Eye (tissue), 1 donor: ENCODE measurements at places on chromosomes 6 and 20.

DNA sequence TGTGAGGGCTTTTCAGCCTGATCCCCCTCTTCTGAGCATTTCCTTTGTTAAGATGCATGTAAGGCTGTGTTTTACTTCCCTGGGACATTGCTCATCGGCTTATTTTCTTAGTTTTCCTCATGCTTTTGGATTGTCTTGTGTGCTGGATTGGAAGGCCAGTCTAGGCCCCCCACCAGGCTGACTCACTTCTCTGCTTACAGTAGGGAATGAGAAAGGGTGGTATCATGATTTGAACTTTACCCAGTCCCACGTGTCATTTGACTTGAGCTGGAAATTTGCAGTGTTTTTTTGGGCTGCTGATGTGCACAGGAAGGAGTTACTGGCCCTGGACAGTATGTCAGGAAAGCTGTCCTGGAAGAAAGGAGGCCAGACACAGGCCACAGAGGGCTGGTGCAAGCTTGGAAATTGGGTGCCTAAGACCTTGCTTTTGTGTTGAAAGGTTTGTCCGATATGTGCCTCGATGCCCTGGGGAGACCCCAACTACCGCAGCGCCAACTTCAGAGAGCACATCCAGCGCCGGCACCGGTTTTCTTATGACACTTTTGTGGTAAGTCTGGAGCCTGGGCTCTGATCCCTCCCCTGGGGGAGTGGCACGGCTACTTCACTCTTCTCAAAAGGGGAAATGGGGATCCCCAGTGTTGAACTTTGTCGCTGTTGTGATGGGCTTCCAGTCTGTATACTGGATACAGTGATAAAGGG lies 12.8 kb downstream of the RNF114 start:
- no peak for DNase-seq

DNA sequence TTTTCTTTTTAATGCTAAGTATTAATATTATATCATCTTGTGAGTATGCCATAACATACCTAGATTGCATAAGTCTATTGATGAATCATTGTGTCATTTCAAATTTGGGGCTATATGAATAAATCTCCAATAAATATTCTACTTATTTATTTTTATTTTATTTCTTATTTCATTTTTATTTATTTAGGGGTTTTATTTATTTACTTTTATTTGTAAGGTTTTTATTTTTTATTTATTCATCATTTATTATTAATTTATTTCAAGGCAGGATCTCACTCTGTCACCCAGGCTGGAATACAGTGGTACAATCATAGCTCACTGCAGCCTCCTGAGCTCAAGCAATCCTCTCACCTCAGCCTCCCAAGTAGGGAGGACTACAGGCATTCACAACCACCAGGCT lies 36.3 kb downstream of the BMP5 start:
- DNase-seq, result no peak

- DNase-seq, result no peak
Observed at GRCh38 chr20:46036370-46036769, 7.4 kb downstream of the SLC12A5 start.

DNA sequence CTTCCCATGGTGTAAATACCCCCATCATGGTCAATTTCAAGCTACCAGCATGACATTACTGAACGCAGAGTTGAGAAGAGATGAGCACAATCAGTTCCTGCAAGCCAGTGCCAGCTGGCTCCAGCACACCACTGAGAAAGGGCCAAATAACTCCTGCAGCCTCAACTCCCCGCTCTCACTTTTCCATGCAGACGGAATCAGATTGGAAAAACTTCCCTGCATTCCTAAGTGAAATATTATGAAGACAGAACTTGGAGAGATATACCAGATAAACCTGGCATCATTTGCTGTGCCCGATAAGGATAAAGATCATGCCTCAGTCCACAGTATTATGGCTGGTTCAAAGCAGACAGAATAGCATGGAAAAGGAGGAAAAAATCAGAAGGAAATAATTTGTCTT lies 56.7 kb downstream of the FILIP1 start:
- peak; percentile 35 for DNase-seq

DNA sequence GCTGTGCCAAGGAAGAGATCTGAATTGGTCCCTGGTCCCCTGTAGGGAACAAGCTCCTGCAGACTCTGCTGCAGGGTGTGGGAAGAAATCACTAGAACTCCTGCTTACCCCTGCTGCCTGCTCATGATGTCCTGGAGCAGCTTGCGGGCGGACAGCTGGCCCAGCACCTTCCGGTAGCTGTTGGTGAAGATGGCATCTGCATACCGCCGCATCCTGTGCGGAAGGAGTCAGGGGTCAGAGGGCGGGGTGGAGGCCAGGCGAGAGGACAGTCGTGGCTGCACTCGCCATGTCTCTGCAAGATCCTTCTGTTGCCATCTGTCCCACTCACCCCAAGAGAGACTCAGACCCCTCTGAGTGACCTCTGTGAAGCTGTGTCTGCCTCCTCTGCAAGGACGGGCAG lies 5.3 kb downstream of the GHRH start:
- no peak for DNase-seq

GRCh38 chr6:68638230-68638900 lies 3.3 kb downstream of the ADGRB3 start:
- DNase-seq, result peak; percentile 83

DNA sequence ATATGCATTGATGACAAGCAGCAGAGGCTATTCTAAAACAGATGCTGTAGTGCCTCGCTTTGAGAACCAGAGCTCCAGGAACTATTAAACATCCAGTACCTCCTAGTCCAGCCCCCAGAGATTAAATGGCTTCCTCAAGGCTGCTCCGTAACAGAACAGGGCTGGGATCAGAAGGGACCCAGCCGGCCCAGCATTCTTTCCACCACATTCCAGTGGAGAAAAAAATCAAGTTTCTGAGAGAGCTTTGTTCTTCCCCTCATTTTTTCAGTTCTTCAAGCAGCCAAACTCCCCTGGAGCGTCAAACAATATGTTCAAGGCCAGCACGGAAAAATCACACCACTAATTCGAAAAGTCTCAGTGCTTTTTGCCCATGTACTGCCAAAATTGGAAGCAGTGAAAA lies 5.8 kb upstream of the STMND1 start:
- peak; percentile 54 for DNase-seq

DNA sequence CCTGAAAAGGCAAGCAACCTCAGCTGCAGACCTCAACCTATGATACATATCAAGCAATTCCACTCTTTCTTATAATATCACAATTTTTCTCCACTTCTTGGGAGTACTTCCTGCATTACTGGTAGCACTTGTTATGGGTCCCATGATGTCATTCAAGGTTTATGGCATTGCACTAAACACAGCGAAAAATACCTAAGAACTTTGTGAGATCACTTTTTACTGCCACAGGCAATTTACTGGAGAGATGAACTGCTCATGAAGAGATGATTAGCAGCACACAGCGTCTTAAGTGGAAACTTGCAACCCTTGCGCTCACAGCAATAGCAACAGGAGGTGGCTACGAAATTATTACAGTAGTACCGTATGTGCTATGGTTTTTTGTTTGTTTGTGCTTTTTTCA lies 19.3 kb upstream of the RIMS4 start:
- no peak for DNase-seq

GRCh38 chr20:57501461-57502335 lies 23.2 kb downstream of the CTCFL start:
- peak; percentile 54 for DNase-seq

- no peak for DNase-seq
Observed at GRCh38 chr6:56241124-56241802, 6.1 kb downstream of the COL21A1 start.

- no peak for DNase-seq
Observed at GRCh38 chr6:52155791-52156576, 30.2 kb upstream of the IL17A start.

DNA sequence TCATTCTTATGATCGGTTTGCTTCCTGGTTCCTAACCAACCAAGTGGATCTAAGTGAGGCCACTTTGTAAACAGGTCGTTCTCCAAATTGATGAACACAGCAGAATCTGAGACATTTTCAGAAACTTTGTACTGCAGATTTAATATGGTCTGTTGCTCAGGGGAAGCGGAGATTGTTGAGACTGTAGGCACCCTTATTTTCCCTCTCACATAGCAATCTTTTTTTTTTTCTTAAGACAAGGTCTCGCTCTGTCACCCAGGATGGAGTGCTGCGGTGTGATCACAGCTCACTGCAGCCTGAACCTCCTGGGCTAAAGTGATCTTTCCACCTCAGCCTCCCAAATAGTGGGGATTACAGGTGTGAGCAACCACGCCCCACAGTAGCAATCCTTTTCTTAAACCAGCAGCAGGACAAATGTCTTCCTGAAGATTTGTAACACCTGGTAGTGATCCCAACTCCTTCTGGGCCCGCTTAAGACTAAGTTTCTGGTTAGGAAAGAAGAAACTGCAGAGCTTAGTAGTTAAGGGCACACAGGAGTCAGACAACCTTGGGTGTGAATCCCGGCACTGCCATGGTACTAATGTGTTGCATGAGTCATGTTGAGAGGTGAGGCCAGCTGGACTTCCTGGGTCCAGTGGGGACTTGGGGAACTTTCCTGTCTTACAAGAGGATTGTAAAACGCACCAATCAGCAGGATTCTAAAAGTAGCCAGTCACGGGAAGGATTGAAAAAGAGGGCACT lies 48.4 kb upstream of the EZR start:
- DNase-seq, result no peak

DNA sequence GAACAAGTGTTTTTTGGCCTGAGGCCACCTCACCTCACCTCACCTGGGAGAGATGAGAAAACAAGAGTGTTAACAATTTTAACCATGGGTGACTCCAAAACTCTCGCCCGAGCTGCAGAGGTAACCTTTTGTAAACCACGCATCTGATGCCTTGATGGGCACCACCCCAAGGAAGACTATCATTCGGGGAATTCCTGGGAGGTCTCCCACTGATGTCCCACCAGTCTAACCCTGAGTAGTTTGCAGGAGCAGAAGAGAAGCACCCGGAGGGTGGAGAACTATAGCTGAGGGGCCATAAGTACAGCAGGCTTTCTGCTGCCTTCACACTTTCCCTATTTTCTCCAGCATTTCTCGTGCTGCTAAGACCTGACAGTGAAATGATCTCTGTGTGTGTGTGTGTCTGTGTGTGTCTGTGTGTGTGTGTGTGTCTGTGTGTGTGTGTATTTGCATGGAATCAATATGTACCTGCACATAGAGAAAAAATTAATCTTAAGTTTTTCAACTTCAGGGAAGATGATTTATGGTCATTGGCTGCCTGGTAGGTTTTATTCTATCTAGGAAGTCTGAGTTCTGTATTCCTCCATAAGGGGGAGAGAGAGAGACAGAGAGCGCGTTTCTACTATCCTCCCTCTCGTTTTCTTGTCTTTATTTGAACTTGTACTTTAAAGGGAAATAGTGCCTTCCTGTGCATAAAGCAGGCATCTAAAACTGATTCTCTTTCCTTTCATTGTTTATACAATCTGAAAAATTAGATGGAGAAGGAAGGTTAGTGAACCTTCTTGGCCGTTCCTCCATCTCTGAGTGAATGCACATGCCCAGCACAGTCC lies 75.8 kb downstream of the CAP2 start:
- no peak for DNase-seq

GRCh38 chr6:136290410-136291010 lies 864 bp upstream of the BCLAF1 start:
- no peak for DNase-seq

- DNase-seq, result no peak
Observed at GRCh38 chr20:63061051-63061770, 54.4 kb upstream of the BHLHE23 start.

DNA sequence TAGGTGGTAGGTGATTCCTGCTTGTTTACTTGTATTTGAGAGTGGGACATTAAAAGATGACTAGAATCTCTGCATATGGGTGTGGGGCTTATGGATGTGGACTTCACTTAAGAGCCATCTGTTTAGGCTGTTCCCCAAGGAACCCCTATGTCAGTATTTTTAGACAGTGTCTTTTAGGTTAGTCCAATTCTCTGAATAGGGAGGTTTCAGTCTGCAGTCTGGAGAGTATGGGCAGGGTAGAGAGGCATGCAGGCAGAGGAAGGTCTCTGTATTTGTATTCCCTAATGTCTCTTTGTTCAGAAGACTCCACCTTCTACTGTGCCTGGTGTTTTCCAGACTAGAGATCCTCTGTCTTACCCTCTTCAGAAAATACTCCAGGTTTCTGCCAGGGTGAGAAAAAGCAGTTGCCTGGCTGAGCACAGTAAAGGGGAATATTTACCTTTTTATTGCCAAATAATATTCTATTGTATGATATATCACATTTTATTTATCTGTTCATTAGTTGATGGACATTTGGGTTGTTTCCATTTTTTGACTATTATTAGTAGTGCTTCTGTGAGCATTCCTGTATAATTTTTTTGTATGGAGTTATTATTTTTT lies 19.1 kb downstream of the SLX4IP start:
- DNase-seq, result no peak

- DNase-seq, result peak; percentile 35
Observed at GRCh38 chr20:53609491-53610445, 16.1 kb upstream of the ZNF217 start.

DNA sequence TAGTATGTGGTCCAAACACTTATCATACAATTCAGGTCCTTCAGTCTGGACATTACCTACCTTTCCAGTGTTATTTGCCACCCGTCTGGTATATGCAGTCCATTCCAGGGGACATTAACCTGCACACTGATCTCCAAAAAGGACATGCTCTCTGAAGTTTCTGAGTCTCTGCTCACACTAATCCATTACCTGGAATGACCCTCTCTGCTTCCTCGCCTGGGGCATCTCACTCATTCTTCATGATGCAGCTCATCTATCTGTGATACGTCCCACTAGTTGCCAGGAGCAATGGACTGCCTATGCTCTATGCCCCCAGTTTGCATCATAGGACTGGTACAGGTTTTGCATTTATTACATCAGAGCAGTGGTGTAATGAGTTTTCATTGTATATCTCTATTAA lies 5.9 kb upstream of the TUBB2B start:
- peak; percentile 51 for DNase-seq

- no peak for DNase-seq
Observed at GRCh38 chr20:41411391-41411847, 44.8 kb upstream of the EMILIN3 start.

DNA sequence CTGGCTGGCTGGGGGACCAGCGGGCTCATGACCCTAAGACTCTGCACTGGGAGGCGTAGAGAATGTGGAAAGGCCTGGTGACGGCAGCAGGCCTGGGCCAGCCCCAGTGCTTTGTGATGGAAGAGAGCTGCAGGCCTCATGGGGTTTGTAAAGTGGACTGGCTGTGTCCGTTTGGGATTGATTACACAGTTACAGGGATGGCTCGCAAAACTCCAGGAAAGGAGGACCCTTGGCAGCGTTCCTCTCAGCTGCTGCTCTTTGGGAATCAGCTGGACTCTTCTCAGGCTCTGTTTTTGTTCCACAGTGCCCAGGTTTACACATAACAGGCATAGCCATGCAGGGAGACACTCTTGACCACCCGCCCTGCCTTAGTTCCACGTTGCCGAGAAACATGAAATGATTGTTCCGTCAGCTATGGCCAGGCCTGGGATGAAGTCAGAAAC lies 89.0 kb downstream of the SLX4IP start:
- peak; percentile 59 for DNase-seq

DNA sequence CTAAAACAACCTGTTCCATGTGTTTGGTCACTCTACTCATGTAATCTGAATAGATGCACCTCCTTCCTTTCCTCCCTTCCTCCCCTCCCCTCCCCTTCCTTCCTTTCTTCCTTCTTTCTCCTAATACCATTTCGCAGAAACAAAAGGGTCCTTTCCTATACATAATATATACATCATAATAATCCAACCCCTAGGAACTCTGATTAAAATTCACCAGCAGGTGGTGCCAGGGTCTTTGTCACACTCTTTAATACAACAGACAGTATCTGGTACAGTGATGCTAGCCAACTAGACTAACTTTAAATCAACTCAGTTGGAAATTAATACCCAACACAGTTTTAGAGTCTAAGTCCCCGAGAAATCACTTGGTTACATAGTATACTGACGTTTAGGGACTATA lies 181.2 kb upstream of the SHLD1 start:
- peak; percentile 76 for DNase-seq

- peak; percentile 63 for DNase-seq
Observed at GRCh38 chr6:3209114-3210023, 18.1 kb downstream of the TUBB2B start.

GRCh38 chr20:4091490-4092479 lies 76.4 kb upstream of the RNF24 start:
- peak; percentile 74 for DNase-seq
